Stimulated activated CD4-positive, alpha-beta T cell treated with anti-CD3 and anti-CD28 coated beads, Interleukin-1b, Interleukin-23, amount 100 ng/mL, for 48 hours (primary cell): ENCODE measurements at places on chromosomes 7 and 10.

GRCh38 chr10:48763403-48763965 is 78.8 kb downstream of the WDFY4 start:
- no peak for DNase-seq

DNA sequence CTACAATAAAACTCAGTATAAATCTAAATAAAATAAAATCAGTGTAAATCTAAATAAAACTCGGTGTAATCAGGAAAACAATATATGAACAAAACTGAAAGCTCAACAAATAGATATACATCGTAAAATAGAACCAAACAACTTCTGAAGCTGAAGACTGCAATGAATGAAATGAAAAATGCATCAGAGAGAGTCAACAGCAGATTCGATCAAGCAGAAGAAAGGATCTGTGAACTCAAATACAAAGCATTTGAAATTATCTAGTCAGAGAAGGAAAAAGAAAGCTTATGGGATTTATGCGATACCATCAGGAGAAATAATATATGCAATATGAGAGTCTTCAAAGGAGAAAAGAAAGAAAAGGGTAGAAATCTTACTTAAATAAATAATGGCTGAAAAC is 255.0 kb downstream of the BICC1 start:
- no peak for DNase-seq

GRCh38 chr10:45373003-45373575 is 927 bp upstream of the ALOX5 start:
- no peak for DNase-seq

GRCh38 chr7:105209433-105209832 is 179.3 kb downstream of the SRPK2 start:
- DNase-seq: no peak
